Neural progenitor cell (in vitro differentiated cells): ENCODE measurements at places on chromosomes 12 and 14. TPM values are rescaled to one million over a fixed set of nuclear protein-coding genes. Genes with fewer than 3 reads are reported as not detected.

- no peaks in the 10 kb centered on the region for H3K27me3 ChIP-seq
- DNase-seq: no peak
- H3K4me1 ChIP-seq: no peaks in the 10 kb centered on the region
- H3K4me3 ChIP-seq: no peak overlapping the region
- H3K27ac ChIP-seq: no peak overlapping the region
Observed at GRCh38 chr14:51602310-51602709, 49.4 kb upstream of the FRMD6 start.

DNA sequence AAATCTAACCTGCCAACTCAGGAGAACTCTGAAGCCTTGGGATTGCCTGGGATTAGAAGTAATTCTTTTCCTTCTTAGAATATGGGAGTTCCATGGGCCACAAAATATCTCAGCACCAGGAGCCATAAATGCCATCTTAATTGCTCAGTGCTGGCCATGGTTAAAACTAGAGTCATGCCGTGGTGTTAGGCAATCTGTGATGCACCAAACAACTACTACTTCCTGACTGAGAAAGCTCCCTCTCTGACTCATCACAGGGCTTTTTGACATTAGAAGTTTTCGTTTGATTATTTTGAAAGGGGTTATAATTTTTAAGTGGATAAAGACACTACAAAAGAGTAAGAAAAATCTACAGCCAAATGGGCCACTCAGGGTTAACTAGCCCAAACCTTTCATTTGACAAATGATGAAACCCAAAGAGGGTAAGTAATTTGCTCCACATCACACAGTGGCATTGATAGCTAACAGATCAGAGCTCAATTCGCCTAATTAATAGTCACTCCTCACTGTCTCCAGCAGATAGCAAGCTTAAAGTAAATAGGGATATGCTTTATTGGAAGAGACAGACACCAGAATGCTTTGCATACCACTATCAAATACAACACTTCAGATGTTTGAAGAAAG lies 377.3 kb downstream of the EMP1 start:
- no peaks in the 10 kb centered on the region for H3K27me3 ChIP-seq
- no peak overlapping the region for H3K4me3 ChIP-seq
- no peak for DNase-seq
- no peaks in the 10 kb centered on the region for H3K36me3 ChIP-seq
- H3K27ac ChIP-seq: no peak overlapping the region
- H3K4me1 ChIP-seq: peaks cover 10% of the 10 kb centered on the region

DNA sequence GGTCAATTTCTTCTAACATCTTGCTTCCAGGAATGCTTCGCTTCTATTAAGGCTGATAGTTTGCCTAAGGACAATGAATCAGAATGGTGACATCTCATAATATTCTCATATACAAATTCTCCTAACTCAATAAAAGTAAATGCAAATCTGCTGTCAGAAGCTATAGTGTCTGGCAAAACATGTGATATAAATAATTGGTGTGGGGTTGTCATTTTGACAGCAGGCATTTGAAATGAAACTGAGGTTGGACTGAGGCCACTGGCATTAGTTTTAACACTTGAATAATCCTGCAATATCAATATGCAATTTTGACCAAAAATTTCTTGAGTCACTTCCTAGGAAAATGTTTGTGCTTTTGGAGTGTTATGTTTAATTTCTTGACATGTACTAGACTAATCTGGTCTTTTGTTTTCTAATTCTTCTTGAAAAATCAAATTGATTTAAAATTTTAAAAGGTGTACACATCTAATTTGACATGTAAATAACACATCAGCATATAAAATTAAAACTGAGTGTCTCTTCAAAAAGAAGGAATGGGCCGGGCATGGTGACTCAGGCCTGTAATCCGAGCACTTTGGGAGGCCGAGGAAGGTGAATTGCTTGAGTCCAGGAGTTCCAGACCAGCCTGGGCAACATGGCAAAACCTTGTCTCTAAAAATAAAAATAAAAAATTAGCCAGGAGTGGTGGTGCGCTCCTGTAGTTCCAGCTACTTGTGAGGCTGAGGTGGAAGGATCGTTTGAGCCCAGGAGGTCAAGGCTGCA lies 92.3 kb upstream of the BTG1 start:
- no peaks in the 10 kb centered on the region for H3K27me3 ChIP-seq
- H3K4me3 ChIP-seq: no peak overlapping the region
- H3K36me3 ChIP-seq: no peaks in the 10 kb centered on the region

DNA sequence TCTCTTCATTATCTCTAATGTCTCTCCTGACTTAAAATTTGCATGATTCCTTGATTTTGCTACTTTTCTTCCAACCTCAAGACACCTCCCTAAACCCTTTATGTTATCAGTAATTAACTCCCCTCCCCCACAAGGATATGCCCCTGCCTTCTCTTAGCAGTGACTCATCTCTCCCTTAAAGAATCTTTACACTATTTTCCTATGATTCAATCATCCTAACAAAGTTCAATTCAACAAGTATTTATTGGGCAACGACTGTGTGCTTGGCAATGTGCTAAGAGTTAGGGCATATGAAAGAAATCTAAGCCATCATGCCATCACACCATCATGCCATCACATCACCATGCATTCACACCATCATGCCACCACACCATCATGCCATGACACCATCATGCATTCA lies 80.1 kb downstream of the ANO2 start:
- DNase-seq: no peak
- no peaks in the 10 kb centered on the region for H3K27me3 ChIP-seq
- no peak overlapping the region for H3K4me3 ChIP-seq
- H3K4me1 ChIP-seq: no peaks in the 10 kb centered on the region
- no peaks in the 10 kb centered on the region for H3K36me3 ChIP-seq

The CYP27B1 gene
- total RNA-seq: 0.17 and 0.99 TPM in 2 replicates

- peaks cover 4% of the 10 kb centered on the region for H3K36me3 ChIP-seq
- no peaks in the 10 kb centered on the region for H3K4me1 ChIP-seq
- no peak overlapping the region for H3K27ac ChIP-seq
- DNase-seq: no peak
- H3K4me3 ChIP-seq: no peak overlapping the region
Observed at GRCh38 chr12:29508949-29509348, 11.5 kb upstream of the OVCH1 start.

The NKX2-1 gene
- total RNA-seq: not detected in 2 replicates

DNA sequence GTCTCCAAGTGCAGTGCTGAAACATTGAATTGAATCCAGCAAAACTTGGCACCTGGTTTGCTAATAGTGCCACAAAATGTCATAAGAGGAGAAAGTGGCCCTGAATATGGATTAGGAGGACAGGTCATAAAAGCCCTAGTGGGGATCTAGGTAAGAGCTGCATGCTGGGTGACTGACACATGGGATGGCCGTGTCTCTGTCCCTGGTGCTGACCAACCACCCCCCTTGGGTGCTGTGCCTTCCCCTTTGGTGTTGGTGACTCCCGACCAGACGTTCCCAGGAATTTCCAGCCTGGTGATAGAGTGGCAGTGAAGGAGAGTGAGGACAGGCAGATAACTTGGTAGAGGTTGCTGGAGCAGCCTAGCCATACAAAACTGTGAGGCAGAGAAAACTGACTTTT lies 142.8 kb downstream of the VRK1 start:
- H3K4me1 ChIP-seq: peaks cover 2% of the 10 kb centered on the region
- H3K4me3 ChIP-seq: no peak overlapping the region
- no peaks in the 10 kb centered on the region for H3K36me3 ChIP-seq
- DNase-seq: peak; percentile 54
- H3K27ac ChIP-seq: no peak overlapping the region

The TCL1B gene
- total RNA-seq: 0.12 TPM in 1 of 2 replicates, not detected in the other

DNA sequence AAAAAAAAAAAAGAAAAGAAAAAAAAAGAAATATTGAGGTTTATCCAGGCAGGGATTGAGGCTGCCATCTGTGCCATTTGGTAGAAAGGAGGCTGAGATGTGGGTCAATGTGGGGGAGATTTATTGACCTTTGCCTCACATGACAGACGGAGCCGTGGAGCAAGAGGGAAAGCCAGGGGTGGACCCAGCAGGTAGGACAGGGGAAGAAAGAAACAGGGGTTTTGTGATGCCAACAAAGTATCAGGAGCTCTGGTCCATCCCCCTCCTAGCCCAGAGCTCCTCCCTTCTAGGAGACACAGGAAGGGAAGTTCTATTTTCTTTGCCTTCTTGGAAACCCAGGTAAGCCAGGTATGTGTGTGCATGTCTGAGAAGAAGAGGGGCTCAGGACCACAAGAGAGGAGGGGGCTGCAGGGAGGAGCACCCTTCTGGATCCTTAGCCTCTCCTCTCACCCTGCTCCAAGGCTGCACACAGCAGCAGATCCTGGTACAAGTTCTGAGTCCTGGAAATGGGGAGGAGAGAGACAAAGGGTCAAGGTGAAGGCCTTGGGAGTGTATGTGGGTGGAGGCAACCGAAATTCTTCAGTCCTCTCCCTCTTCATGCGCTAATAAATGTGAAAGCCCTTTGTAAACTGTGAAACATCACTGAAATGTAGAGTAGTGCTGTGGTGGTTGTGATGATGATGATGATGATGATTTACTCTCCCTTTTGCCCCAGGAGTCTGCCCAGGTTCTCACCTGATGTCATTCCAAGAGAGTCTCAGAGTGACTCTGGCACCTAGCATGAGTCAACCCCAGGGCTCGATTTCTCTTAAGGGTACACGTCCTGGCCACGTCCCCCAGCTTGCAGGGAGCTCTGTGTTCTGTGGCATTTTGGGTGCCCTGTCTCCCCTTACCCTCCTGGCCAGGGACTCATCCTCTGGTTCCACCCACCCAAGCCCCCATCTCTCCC lies 26.3 kb downstream of the ZFP36L1 start:
- DNase-seq: no peak
- no peaks in the 10 kb centered on the region for H3K27me3 ChIP-seq
- H3K36me3 ChIP-seq: no peaks in the 10 kb centered on the region

DNA sequence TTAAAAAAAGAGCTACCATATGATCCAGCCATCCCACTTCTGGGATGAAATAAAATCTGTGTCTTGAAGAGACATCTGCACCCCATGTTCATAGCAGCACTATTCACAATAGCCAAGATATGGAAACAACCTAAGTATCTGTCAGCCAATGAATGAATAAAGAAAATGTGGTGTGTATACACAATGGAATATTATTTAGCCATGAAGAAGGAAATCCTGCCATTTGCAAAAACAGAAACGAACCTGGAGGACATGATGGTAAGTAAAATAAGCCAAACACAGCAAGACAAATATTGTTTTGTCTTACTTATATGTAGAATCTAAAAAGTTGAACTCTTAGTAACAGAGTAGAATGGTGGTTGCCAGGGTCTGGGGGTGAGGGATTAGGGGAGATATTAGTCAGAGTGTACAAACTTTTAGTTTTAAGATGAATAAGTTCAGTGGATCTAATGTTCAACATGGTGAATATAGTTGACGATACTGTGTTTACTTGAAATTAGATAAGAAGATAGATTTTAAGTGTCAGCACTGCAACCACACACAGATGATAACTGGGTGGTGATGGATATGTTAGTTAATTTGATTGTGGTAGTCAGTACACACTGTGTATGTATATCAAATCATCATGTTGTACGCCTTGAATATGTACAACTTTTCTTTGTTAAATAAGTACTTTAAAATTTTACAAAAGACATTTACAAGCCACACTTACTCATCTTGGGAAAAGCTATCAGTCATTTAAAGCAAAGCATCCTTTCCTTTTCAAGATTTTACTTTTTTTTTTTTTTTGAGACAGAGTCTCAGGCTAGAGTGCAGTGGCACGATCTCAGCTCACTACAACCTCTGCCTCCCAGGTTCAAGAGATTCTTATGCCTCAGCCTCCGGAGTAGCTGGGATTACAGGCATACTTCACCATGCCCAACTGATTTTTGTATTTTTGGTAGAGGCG lies 89.9 kb downstream of the BICD1 start:
- H3K4me1 ChIP-seq: no peaks in the 10 kb centered on the region
- H3K27ac ChIP-seq: no peak overlapping the region
- no peaks in the 10 kb centered on the region for H3K27me3 ChIP-seq
- no peak for DNase-seq

GRCh38 chr14:58846682-58847465 lies 209.1 kb downstream of the DACT1 start:
- H3K4me3 ChIP-seq: no peak overlapping the region
- no peaks in the 10 kb centered on the region for H3K27me3 ChIP-seq
- H3K36me3 ChIP-seq: no peaks in the 10 kb centered on the region
- peaks cover 12% of the 10 kb centered on the region for H3K4me1 ChIP-seq

DNA sequence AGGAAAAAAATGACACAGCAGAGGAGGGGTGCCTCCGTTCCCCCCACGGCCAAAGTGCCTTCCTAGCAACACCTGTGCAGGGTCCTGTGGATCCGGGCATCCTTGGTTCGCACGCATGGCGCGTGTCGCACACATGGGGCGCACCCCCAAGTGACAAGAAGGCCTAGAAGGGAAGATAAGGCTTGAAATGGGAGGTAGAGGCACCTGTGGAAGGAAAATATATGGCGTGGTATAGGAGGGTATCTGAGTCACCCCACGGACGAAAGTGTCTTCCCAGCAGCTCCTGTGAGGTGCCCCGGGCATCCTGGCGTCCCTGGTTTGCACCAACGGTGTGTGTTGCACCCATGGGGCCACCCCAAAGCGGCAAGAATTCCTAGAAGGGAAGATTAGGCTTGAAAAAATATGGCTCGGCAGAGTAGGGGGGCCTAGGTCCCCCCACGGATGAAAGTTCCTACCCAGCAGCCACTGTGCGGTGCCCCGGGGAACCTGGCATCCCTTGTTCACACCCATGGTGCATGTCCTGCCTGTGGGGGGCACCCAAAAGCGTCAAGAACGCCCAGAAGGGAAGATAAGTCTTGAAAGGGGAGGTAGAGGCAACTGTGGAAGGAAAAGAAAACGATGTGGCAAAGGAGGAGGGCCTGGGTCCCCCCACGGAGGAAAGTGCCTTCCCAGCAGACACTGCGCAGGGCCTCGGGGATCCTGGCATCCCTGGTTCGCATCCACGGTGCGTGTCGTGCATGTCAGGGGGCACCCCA lies 280.0 kb downstream of the ALG10 start:
- H3K36me3 ChIP-seq: no peaks in the 10 kb centered on the region
- no peaks in the 10 kb centered on the region for H3K4me1 ChIP-seq
- H3K27ac ChIP-seq: no peak overlapping the region
- no peak overlapping the region for H3K4me3 ChIP-seq
- no peaks in the 10 kb centered on the region for H3K27me3 ChIP-seq

DNA sequence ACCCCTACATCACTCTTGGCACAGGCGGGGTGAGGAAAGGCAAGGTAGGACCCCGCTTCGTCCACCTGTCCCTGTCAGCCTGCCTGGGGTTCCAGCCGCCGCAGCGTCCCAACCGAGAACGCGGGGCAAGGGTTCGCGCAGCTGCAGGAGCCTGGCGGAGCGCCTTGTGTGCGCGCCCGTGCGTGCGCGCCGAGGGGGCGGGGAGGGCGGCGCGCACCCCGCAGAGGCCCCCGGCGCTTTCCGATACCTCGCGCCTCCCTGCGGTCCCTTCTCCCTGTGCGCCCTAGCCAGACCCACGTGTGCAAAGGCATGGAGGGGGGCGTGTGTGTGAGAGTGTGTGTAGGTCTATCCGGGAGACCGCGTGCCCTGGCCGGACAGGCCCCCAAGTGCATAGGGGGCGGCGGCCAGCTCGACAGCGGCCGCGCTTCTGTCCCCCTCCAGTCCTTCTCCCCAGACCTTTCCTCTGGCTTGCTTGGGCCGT lies 122.4 kb downstream of the TSPAN9 start:
- H3K4me1 ChIP-seq: peaks cover 33% of the 10 kb centered on the region
- no peak overlapping the region for H3K27ac ChIP-seq
- H3K27me3 ChIP-seq: peaks cover 53% of the 10 kb centered on the region
- peak; percentile 69 for DNase-seq
- peak overlapping the region; percentile 63 for H3K4me3 ChIP-seq
